ENCODE measurements at places on chromosomes 13 and 19.
A peak's percentile ranks its signal among the peaks of the same experiment; 100 is the strongest.

DNA sequence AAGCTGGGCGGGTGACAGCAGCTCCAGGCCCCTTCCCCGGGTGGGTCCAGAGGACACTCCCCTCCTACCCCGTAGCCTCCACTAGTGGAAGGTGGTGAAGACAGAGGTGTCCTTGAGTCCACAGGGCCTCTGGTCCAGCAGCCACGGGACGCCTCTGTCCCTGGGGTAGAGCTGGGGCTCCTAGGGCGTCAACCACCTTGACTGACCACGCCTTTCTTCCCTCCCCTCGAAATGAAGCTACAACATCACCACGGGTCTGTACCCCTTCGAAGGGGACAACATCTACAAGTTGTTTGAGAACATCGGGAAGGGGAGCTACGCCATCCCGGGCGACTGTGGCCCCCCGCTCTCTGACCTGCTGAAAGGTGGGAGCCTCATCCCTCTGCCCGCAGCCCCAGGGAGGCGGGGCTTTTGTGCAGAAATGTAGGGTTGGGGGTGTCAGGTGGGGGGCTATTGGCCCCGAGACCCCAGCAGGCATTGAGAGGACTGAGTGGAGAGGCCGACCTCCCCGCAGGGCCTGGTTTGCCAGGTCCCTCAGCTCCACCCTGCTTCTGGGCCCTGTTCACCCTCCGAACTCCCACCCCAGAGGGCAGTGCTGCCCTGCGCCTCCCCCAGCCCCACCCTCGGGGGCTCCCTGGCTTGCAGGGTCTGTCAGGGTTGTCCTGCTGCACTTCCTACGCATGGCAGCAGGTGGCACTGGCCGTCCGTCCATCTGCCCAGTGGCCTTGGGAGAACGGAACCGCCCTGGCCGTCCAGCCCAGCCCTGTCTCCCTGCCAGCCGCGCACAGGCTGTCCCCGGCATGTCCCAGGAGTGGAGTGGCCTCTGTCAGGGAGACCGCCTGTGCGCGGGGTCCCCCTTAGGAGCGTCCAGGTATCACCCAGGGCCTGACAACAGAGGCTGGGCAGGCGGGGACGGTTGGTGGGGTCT is 15.7 kb downstream of the STK11 start:
- no peak for DNase-seq

- no peak for DNase-seq
These were observed 235.9 kb downstream of the KLF12 start for GRCh38 chr13:73898276-73898675.

GRCh38 chr13:30157616-30157993 is 149.7 kb downstream of the KATNAL1 start:
- DNase-seq: peak; percentile 26

GRCh38 chr13:73572824-73573223 is 514.0 kb downstream of the KLF5 start:
- DNase-seq: no peak

- no peak for DNase-seq
These were observed at the start of gene ACP7 for GRCh38 chr19:39083983-39084731. Gene ACP7 (plus strand): TSS chr19:39084368. CDS start chr19:39085270, 902 bp downstream.

DNA sequence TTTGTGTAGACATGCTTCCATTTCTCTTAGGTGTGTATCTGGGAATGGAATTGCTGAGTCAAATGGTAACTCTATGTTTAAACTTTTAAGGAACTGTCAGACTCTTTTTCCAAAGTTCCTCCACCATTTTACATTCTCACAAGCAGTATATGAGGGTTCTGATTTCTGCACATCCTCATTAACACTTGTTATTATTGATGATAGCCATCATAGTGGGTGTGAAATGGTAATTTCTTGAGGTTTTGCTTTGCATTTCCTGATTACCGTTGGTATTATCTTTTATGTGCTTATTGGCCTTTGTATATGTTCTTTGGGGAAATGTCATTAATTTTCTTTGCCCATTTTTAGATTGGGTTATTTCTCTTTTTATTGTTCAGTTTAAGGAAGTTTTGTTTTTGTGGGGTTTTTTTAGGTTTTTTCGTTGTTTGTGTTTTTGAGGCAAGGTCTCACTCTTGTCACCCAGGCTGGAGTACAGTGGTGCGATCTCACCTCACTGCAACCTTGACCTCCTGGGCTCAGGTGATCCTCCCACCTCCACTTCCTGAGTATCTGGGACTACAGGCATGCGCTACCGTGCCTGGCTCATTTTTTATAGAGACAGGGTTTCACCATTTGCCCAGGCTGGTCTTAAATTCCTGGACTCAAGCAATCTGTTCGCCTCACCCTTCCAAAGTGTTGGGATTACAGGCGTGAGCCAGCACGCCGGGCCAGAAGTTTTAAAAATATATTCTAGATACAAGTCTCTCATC is 34.3 kb downstream of the NAA16 start:
- no peak for DNase-seq

DNA sequence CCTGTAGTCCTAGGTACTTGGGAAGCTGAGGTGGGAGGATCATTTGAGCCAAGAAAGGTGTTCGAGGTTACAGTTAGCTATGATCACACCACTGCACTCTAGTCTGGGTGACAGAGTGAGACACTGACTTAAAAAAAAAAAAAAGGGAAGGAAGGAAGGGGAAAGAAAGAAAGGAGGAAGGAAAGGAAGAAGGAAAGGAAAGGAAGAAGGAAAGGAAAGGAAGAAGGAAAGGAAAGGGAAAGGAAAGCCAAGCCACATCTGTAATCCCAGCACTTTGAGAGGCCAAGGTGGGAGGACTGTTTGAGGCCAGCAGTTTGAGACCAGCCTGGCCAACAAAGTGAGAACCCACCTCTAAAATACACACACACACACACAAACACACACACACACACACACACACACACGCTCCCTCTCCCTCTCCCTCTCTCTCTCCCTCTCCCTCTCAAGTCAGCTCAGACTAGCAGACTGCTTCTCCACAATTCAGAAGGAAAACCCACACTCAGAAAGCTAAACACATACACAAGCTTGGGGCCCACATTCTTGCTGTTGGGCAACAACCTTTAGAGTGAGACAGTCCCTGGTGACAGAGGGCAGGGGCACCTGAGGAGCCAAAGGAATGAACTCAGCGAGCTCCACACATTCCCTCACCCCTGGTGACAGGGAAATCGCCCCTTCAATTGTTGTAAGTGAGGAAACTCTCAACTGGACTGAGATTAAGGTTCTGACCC is 2.7 kb downstream of the ZNF709 start:
- DNase-seq: no peak

- no peak for DNase-seq
These were observed 232.9 kb downstream of the LHFPL6 start for GRCh38 chr13:39370048-39370447.

GRCh38 chr13:92901739-92902138 is 324.9 kb upstream of the GPC6 start:
- no peak for DNase-seq

Measured in GM19239 (cell line).